ENCODE measurements at places on chromosomes 6 and 20. TPM values are rescaled to one million over a fixed set of nuclear protein-coding genes. Genes with fewer than 3 reads are reported as not detected.

The CHRNA4 gene
- 0.82 TPM for total RNA-seq

The CST1 gene
- total RNA-seq: not detected

The MMP24 gene
- total RNA-seq: 13.7 TPM

The OLIG3 gene
- total RNA-seq: 0.14 TPM

The FOXS1 gene
- 26.0 TPM for total RNA-seq

The SMOC2 gene
- total RNA-seq: 0.93 TPM

The CNKSR3 gene
- 11.1 TPM for total RNA-seq

The TXLNB gene
- total RNA-seq: 0.58 TPM

The C2 gene
- 0.20 TPM for total RNA-seq

The PROCR gene
- total RNA-seq: 39.5 TPM

The GRM1 gene
- 0.07 TPM for total RNA-seq

The PBX2 gene
- total RNA-seq: 80.7 TPM

The ZGPAT gene
- total RNA-seq: 25.5 TPM

The POFUT1 gene
- total RNA-seq: 65.5 TPM

The BTBD3 gene
- 30.7 TPM for total RNA-seq

GRCh38 chr6:170444811-170445211 lies 108.3 kb downstream of the PSMB1 start:
- H3K4me1 ChIP-seq: peaks cover 9% of the 10 kb centered on the region
- no peaks in the 10 kb centered on the region for H3K27me3 ChIP-seq

DNA sequence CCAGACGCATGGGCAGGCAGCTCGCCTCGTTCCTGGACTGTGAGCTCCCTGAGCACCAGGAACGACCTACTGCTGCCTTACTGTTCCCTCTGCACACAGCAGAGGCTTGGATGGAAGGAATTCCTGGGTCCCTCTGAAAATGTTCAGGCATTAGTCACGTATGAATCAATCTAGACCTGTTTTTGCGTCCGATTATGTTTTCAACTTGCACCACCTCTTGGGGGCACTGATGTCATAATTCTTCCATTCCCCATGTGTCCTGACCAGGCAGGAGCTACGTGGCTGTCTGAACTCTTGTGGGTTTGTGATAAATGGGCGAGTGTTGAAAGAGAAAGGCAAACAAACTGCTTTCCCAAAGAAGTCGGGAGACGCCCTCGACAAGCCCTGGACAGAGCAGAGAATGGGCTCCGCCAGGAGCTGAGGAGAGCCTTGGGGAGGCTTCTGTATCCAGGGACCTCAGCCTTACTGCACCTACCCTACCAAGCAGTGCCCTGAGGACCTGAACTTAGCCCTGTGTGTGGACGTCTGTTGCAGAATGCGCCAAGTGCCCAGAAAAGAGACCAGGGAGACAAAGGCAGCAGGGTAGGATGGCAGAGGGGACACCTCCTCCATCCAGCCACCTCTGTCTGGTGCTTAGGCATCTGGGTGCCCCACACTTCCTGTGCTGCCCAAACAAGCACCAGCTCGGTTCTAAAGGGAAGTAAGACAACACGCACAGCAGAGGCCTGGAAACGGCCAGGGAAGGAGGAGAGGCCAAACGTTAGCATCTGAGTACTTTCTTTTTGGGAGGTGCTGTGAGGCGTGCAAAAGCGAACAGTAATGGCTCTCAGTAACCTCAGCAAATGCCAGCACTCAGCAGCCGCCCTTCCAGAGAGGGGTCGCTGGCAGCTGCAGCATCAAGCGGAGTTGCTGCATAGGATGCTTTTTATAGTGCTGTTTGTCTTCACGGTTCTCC lies 124.2 kb downstream of the LY86 start:
- H3K36me3 ChIP-seq: no peaks in the 10 kb centered on the region
- H3K27ac ChIP-seq: peak overlapping the region; percentile 52
- H3K4me1 ChIP-seq: peaks cover 22% of the 10 kb centered on the region
- H3K27me3 ChIP-seq: peaks cover 3% of the 10 kb centered on the region

- H3K4me1 ChIP-seq: peaks cover 22% of the 10 kb centered on the region
- H3K27me3 ChIP-seq: no peaks in the 10 kb centered on the region
- peak overlapping the region; percentile 97 for H3K27ac ChIP-seq
- H3K36me3 ChIP-seq: no peaks in the 10 kb centered on the region
- H3K4me3 ChIP-seq: peak overlapping the region; percentile 75
These were observed 610 bp downstream of the ZNF217 start for GRCh38 chr20:53592992-53593465.

GRCh38 chr6:63553208-63553607 lies 19.1 kb upstream of the LOC128125822 start:
- no peaks in the 10 kb centered on the region for H3K4me1 ChIP-seq
- H3K27me3 ChIP-seq: peaks cover 4% of the 10 kb centered on the region
- H3K36me3 ChIP-seq: no peaks in the 10 kb centered on the region
- H3K4me3 ChIP-seq: no peak overlapping the region

GRCh38 chr20:12833861-12834260 lies 174.9 kb upstream of the SPTLC3 start:
- no peak for DNase-seq
- H3K27ac ChIP-seq: no peak overlapping the region
- H3K36me3 ChIP-seq: no peaks in the 10 kb centered on the region
- H3K4me1 ChIP-seq: no peaks in the 10 kb centered on the region

- H3K27me3 ChIP-seq: no peaks in the 10 kb centered on the region
- no peak overlapping the region for H3K27ac ChIP-seq
- no peak for DNase-seq
- H3K4me3 ChIP-seq: no peak overlapping the region
- H3K4me1 ChIP-seq: no peaks in the 10 kb centered on the region
These were observed 15.7 kb downstream of the VTA1 start for GRCh38 chr6:142162780-142163179.

GRCh38 chr6:142404751-142405150 lies 102.9 kb downstream of the ADGRG6 start:
- DNase-seq: no peak
- H3K4me1 ChIP-seq: peaks cover 11% of the 10 kb centered on the region

DNA sequence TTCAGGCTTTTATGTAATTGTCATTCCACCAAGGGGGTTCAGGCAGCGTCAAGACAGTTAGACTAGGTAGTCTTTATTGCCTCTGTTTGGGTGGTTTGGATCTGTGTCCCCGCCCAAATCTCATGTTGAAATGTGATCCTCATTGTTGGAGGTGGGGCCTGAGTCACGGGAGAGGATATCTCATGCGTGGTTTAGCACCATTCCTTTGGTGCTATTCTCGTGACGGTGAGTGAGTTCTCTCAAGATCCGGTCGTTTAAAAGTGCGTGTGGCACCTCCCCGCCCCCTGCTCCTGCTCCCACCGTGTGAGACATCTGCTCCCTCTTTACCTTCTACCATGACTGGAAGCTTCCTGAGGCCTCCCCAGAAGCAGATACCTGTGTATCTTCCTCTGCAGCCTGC lies 51.3 kb upstream of the FOXC1 start:
- H3K27me3 ChIP-seq: no peaks in the 10 kb centered on the region
- no peak overlapping the region for H3K4me3 ChIP-seq
- H3K27ac ChIP-seq: no peak overlapping the region
- no peak for DNase-seq

GRCh38 chr6:107870381-107870780 lies 46.3 kb upstream of the SCML4 start:
- DNase-seq: peak; percentile 16
- H3K36me3 ChIP-seq: peaks cover 17% of the 10 kb centered on the region
- no peak overlapping the region for H3K27ac ChIP-seq
- no peak overlapping the region for H3K4me3 ChIP-seq
- peaks cover 3% of the 10 kb centered on the region for H3K4me1 ChIP-seq

- no peaks in the 10 kb centered on the region for H3K36me3 ChIP-seq
- no peaks in the 10 kb centered on the region for H3K4me1 ChIP-seq
- DNase-seq: no peak
- H3K27ac ChIP-seq: no peak overlapping the region
- no peaks in the 10 kb centered on the region for H3K27me3 ChIP-seq
These were observed 38.7 kb upstream of the RIPOR2 start for GRCh38 chr6:24974182-24975171.

DNA sequence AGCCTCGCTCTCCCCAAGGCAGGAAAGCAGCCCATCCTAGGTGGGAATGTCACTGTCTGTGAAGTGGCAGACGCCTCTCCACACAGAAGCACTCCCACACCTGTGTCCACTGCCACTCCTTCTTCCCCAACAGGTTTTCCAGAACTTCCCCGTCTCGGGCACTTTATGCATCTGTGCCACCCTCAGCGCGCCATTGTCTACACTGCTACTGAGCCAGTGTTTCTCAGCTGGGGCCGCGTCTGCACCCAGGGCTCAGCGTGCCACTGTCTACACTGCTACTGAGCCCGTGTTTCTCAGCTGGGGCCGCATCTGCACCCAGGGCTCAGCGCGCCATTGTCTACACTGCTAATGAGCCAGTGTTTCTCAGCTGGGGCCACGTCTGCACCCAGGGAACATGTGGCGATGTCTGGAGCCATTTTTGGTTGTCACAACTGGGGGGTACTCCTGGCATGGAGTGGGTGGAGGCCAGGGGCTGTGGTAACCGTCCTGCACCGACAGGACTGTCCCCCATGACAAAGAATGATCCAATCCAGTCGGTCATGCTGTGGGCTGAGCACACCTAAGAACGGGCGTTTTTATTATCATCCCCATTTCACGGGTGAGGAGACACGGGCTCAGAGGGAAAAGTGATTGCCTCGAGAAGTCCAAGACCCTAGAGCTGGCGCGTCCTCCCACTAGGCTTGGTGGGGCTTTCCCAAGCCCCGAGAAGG lies 41.7 kb upstream of the ZBP1 start:
- H3K4me1 ChIP-seq: peaks cover 3% of the 10 kb centered on the region
- DNase-seq: no peak
- H3K36me3 ChIP-seq: no peaks in the 10 kb centered on the region
- no peaks in the 10 kb centered on the region for H3K27me3 ChIP-seq

GRCh38 chr6:79604583-79605037 lies 26.5 kb upstream of the SH3BGRL2 start:
- peak; percentile 98 for DNase-seq
- H3K27ac ChIP-seq: peak overlapping the region; percentile 25
- no peak overlapping the region for H3K4me3 ChIP-seq
- peaks cover 17% of the 10 kb centered on the region for H3K4me1 ChIP-seq
- no peaks in the 10 kb centered on the region for H3K36me3 ChIP-seq
- H3K27me3 ChIP-seq: no peaks in the 10 kb centered on the region

DNA sequence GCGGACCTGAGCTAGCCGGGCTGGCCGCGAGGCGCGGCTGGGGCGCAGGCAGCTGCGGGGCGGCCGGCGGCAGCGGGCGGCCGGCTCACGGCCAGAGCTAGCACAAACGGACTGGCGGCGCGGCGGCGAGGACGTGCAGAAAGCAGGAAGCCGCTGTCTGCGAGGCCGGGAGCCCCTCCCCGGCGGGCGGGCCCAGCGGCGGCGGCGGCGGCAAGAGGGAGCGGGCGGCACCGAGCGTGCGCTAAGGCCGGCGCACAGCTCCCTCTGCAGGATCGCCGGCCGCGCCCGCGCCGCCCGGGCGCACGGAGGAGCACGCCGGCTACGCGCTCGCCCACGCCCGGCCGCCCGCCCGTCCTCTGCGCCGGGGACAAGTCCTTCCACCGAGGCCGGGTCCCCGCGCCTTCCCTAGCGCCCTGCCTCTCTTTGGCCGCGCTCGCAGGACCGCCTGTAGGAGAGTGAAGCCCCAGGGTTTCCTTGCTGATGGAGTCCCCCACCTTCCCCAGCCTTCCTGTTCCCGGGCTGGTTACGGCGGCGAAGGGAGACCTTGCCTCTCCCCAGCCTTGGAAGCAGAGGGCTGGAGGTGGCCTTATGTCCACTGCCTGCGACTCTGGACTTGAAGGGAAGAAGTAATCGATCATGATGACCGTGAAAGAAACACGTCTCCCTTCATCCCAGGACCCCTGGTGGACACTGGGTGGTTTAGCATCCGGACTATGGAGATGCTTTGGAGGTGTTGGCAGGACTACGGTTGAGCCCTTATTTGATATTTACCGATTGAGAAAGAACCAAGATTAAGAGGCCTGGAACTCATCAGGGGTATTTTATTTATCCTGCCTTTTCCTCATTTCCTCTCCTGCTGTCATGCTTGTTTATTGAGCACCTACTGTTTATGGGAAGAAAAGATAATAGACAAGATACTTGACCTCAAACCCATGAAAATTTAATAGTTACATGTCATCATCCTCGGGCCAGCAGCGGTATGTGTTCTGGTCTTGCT lies at the start of gene PREP:
PREP (minus strand) TSS at position 144 of the 997 bp plus-strand sequence. CDS start 191 bp downstream, outside the sequence.
- peaks cover 9% of the 10 kb centered on the region for H3K4me1 ChIP-seq
- peak; percentile 68 for DNase-seq
- H3K4me3 ChIP-seq: peak within 1 kb of the TSS; percentile 92
- H3K36me3 ChIP-seq: no peaks in the 10 kb centered on the region

- no peaks in the 10 kb centered on the region for H3K4me1 ChIP-seq
- no peak overlapping the region for H3K4me3 ChIP-seq
- no peaks in the 10 kb centered on the region for H3K36me3 ChIP-seq
- peaks cover 13% of the 10 kb centered on the region for H3K27me3 ChIP-seq
- no peak for DNase-seq
- H3K27ac ChIP-seq: no peak overlapping the region
These were observed 8.9 kb downstream of the SLC16A10 start for GRCh38 chr6:111096246-111096645.

Data from astrocyte (in vitro differentiated cells and primary cell).